Nucleus accumbens (tissue), 56 donors: ENCODE measurements at places on chromosomes 2 and 18.

DNA sequence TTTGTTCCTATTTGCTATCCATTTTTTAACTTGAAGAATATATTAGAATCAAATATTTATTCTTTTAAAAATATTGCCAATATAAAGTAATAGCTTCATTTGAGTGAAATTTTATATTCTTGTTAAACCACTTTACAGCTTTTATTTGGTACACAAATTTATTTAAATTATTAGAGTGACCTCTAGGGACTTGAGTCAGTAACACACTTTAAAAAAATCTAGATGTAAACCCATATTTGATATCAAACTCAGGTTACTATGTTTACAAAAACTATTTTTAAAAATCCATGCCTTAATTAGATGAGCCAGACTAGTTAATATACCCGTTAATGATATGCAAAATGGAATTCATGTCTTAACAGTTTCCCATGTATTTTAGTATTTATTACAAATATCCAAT, 134.6 kb downstream of the MAP4K4 start:
- DNase-seq = no peak

DNA sequence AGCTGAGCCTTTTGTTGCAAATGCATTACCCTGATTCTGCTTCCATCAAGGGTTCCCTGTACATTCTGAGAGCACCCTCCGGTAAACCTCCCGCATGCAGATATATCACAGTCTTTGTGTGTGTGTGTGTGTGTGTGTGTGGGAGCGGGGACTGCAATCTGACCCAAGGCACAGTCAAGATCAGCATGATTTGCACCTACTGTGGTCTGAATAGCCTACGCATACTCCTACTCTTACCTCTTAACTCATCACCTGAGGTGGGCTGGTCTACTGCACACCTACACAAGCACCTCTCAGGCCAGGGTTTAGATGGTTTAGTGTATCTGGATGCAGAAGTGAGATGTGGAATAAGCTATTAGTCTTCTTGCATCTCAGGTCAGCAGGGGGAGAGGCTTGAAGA, 174.6 kb downstream of the FSHR start:
- DNase-seq = no peak

- no peak for DNase-seq
These were observed 84.6 kb downstream of the FBXO15 start for GRCh38 chr18:74063023-74063422.

DNA sequence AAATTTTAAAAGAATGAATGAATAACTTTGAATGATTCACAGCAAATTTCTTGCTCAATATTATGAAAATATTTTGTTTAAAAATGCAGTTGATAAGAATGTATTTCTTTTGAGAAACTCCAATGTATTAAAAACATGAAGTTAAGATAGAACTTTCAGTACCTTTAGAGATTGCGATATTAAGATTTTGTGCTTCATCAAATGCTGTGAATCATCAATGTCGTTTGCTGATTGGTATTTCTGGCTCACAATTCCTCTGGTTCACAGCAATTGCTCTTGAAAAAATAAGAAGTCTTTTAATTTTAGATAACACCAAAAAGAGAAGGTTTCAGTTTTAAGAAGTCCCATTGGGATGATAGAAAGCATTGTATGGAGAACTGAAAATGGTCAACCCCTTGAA, 228.7 kb downstream of the IKZF2 start:
- DNase-seq = no peak

DNA sequence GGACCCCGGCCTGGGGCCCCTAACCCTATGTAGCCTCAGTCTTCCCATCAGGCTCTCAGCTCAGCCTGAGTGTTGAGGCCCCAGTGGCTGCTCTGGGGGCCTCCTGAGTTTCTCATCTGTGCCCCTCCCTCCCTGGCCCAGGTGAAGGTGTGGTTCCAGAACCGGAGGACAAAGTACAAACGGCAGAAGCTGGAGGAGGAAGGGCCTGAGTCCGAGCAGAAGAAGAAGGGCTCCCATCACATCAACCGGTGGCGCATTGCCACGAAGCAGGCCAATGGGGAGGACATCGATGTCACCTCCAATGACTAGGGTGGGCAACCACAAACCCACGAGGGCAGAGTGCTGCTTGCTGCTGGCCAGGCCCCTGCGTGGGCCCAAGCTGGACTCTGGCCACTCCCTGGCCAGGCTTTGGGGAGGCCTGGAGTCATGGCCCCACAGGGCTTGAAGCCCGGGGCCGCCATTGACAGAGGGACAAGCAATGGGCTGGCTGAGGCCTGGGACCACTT, 16.4 kb downstream of the EMX1 start:
- no peak for DNase-seq

GRCh38 chr2:69306393-69306821, 80.6 kb downstream of the GFPT1 start:
- no peak for DNase-seq

DNA sequence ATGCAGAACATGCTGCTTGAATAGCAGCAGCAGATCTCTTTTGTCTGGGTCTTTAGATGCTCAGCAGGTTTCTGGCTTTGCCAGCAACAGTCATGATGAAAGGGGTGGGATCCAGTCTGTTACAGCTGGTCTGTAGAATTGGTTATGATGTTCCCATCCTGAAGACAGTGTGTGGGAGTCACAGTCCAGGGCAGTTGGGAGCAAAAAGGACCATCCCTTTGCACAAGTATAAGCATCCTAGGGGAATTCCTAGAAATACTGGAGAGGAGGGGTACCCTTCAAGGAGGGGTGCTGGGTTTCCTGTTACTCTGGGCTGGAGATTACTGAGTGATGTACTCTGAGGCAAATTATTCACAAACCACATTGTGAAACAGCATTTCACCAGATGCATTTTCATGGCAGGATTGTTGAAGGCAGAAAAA, 119.9 kb upstream of the RND3 start:
- no peak for DNase-seq

- DNase-seq = no peak
These were observed 36.6 kb downstream of the EXOC6B start for GRCh38 chr2:72789241-72789640.
